ENCODE measurements at places on chromosomes 11 and 22. TPM values are rescaled to one million over a fixed set of nuclear protein-coding genes. Genes with fewer than 3 reads are reported as not detected.

Gene PLAAT4
- 51.5 TPM for total RNA-seq

Gene ZW10
- 17.4 TPM for total RNA-seq

Gene PIK3IP1
- total RNA-seq: 27.5 TPM

Gene OR2AG1
- not detected for total RNA-seq

Gene C11orf42
- not detected for total RNA-seq

Gene PANX2
- total RNA-seq: 0.13 TPM

Gene SLC1A2
- not detected for total RNA-seq

Gene OR8G5
- total RNA-seq: not detected

Gene ZNF74
- 11.2 TPM for total RNA-seq

Gene CNTN5
- total RNA-seq: 0.16 TPM

Gene KCNQ1
- 0.38 TPM for total RNA-seq

Gene MUC5AC
- total RNA-seq: not detected

Measured in mesangial cell (primary cell).